Activated naive CD4-positive, alpha-beta T cell treated with Interleukin-2 at 50 U/mL for 16 hours (primary cell): ENCODE measurements at places on chromosomes 13 and 19.

GRCh38 chr13:43761616-43762315, 25.0 kb downstream of the ENOX1 start:
- DNase-seq: no peak

GRCh38 chr13:99045396-99045795, 67.5 kb upstream of the DOCK9 start:
- DNase-seq: no peak

GRCh38 chr13:91372911-91373310, 25.4 kb downstream of the MIR17HG start:
- no peak for DNase-seq

- DNase-seq: no peak
Observed at GRCh38 chr13:83731113-83731512, 151.2 kb downstream of the SLITRK1 start.

DNA sequence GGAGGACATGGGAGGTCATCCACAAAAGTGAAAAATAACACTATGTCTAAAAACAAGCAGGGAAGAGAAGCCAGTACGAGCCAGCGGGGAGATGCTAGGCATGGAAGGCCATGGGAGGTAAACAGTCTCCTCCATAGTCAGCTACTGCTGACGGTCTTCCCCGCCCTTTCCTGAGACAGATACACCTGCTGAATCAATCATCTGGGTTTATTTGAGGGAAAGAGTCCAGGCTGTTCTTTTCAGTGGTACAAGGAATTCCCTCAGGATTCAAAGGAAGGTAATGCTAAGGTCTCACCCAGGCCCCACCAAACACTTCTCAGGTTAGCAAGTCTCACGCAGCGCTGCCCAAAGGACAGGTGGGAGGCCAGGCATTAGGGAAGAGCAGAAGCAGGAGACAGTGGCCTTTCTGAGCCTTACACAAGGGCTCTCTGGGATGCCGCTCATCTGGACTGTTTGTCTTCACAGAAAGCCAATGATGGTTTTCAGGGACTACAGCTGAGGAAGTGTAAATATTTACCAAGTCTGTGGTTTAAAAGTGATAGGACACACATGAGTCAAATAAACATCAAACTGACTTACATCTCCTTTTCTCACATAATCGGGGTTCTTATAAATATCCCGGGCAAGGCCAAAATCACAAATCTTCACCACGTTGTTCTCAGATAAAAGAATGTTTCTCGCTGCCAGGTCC, 173.9 kb downstream of the FLT1 start:
- DNase-seq: no peak
